ENCODE measurements at places on chromosomes 3 and 15. TPM values are rescaled to one million over a fixed set of nuclear protein-coding genes. Genes with fewer than 3 reads are reported as not detected.

- DNase-seq = no peak
Measured at GRCh38 chr15:89632563-89633430, 22.5 kb downstream of the KIF7 start.

Gene STAB1
- total RNA-seq = 31.8 TPM

GRCh38 chr3:52554026-52554755, 17.8 kb downstream of the UQCC5 start:
- no peak for DNase-seq

DNA sequence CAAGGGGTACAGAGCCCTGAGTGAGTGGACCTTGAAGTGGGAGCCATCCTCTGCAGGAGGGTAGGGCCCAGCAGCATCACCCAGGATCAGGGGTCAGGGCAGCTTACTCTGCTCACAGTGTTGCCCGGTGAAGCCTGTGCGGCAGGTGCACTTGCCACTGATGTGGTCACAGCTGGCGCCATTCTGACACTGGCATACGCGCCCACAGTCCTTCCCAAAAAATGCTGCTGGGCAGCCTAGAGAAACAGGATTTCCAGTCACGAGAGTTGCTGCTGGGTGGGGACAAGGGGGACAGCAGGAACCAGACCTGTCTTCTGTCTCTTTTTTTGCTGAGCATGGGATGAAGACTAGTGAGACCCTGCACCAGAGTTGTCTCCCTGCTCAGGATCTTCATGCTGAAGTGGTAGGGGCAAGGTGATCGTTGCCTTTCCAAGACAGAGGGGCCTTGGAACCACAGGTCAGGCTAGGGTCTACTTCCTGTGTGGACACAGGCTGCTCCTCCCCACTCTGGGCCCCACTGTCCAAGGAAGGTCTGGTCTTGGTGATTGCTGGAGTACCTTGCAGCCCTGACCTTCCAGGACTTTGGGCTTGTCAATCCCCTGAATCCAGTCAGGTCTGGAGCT, 46.9 kb downstream of the RAB11A start:
- DNase-seq = no peak

Gene LMCD1
- total RNA-seq = 17.0 TPM

DNA sequence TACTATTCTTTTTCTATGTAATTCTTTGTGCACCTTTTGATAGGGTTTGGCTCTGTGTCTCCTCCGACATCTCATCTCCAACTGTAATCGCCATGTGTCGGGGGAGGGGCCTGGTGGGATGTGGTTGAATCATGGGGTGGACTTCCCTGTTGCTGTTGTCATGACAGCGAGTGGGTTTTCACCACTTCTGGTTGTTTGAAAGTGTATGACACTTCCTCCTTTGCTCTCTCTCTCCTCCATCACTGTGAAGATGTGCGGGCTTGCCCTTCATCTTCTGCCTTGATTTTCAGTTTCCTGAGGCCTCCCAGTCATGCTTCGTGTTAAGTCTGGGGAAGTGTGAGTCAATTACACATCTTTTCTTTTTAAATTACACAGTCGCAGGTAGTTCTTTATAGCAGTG, 225.8 kb upstream of the DPPA4 start:
- no peak for DNase-seq

GRCh38 chr3:145678401-145678800, 482.6 kb downstream of the PLOD2 start:
- DNase-seq = no peak

- peak; percentile 87 for DNase-seq
Measured at GRCh38 chr3:124260206-124260915, 268.4 kb upstream of the ROPN1 start.

Gene SMAD6
- 63.3 TPM for total RNA-seq

DNA sequence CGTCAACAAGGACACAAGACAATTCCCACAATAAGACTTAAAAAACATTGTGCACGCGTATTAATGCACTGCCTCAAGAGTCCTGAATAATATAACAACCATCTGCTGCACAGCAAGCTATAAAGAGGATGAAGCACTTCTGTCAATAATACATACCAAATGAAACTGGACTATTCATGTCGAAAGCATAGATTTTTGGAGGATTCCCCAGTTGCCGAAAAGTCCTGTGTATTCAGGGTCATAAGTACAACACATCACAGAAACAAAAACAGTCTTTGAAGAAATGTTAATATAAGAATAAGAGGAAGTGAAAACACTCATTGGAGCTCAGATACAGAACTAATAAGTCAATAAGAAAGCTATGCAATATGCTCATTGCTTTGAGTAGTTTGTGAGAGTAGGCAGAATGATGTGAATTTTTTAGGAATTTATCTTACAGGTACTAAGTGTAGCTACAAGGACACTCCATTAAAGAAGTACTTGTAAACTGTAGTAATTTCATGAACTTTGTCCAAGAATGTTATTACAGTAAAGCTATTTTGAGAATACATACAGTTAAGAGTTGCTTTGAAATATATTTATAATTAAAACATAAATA, 31.6 kb downstream of the CBLB start:
- no peak for DNase-seq

- no peak for DNase-seq
Measured at GRCh38 chr3:10932596-10932995, 60.0 kb upstream of the SLC6A1 start.

Gene IGSF11
- total RNA-seq = 1.4 TPM

DNA sequence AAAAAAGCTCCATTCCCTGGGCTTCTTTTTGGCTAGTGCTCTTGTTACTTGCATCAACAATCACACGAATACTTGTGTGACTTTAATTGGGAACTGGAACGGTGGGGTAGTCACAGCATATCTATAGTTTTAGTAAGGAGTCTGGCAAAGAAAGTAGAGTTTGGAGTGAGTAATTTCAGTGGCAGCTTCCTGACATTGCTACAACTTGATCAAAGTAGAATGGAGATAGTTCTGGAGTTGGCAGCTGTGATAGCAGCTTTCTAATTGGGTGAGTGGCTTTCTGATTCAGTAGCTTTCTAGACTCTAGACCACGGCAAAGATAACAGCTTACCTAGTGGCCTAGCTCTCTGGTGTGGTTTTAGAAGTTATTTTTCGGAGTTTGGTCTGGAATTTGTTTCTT, 475.0 kb downstream of the TUSC7 start:
- DNase-seq = no peak

DNA sequence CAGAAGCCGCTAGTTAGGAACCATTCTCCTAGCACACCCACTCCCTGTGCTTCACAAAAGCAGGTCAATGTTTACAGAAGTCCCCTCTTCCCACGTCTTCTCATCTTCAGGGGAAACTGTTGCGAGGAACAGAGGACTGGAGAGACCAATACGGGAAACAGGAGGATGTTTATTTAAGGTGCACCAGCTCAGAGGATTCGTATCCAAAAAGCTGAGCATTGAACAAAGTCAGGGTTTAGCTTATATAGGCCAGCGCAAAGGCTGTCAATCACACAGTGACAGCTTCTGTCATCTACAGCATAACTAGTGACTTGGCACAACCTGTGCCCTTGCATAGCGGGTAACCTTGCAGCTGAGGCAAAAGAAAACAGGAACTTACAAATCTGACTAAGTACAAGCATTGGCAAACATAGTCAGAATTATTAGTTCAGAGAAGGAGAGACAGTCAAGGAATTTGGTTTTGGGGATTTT, 61.3 kb downstream of the ZDHHC19 start:
- DNase-seq = no peak

- no peak for DNase-seq
Measured at GRCh38 chr15:29043736-29044502, 158.1 kb downstream of the APBA2 start.

GRCh38 chr15:70101459-70102113, 3.9 kb upstream of the TLE3 start:
- DNase-seq = peak; percentile 79

DNA sequence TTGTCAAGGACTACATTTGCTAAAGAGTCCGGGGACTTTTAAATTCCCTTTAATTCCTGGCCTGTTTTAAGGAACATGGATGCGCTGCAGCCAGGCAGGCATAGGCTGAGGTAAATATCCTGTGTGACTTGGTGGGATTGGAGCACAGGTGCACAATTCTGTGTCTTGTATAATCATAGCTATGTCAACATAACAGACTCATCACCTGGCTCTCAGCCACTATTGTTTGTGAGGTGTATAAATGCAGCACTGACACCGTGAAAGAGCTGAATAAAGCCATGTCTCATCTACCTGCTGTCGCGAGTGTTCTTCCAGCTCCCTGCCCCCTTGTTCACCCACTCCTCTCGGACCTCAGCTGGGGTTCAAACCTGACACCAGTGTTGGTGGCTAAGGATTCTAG, 109.7 kb downstream of the MFSD1 start:
- DNase-seq = no peak

- DNase-seq = no peak
Measured at GRCh38 chr3:18086078-18086477, 339.1 kb downstream of the SATB1 start.

Gene LMAN1L
- not detected for total RNA-seq

DNA sequence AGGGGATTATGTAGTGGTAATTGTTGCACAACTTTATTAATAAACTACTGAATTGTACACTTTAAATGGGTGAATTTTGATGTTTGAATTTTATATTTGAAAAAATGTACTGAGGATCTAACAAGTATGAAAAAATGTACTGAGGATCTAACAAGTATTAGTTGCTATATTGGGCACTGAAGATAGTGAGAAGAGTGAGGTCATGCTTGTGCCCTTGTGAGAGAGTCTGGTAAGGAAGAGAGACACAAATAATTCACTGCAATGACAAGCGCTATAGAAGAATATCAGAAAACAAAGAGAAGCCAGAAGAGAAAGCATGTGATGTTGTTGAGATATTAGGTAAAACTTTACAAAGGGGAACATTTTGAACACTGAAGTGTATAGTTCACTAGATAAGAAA, 137.6 kb downstream of the DTWD1 start:
- DNase-seq = no peak

DNA sequence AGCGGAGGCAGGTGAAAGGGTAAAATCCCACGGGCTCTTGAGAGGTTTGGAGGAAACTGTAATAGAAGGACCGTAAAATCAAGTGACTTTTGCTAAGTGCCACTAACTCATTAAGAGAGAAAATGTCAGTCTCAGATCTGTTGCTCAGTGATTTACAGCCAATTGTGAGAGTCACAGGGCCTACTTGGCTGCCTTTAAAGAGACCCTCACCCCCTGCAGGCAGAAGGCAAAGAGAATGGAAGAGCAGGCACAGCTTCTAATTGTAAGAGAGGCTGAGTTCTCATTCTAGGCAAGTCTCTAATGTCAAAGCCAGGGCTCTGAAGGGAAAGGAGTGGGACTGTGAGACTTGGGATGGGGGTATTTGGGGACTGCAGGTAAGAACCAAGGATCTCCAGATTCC, 9.3 kb upstream of the SYNM start:
- DNase-seq = no peak

DNA sequence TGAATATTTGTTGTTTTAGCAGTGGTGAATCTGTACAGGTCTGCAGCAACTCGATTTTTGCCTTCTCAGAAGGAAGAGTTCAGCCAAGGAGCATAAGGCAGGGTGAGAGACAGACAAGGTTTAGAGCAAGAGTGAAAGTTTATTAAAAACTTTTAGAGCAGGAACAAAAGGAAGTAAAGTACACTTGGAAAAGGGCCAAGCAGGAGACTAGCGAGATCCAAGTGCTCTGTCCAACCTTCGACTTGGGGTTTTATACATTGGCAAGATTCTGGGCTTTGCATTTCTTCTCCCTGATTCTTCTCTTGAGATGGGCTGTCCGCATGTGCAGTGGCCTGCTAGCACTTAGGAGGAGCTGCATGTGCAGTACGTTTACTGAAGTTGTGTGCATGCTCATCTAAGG, 46.7 kb upstream of the AADACL2 start:
- no peak for DNase-seq

GRCh38 chr15:37099319-37100108, 835 bp downstream of the MEIS2 start:
- DNase-seq = no peak

Gene CLRN1
- not detected for total RNA-seq

- no peak for DNase-seq
Measured at GRCh38 chr15:41903782-41904181, 9.9 kb upstream of the SPTBN5 start.

Gene ACTRT3
- total RNA-seq = 2.0 TPM

DNA sequence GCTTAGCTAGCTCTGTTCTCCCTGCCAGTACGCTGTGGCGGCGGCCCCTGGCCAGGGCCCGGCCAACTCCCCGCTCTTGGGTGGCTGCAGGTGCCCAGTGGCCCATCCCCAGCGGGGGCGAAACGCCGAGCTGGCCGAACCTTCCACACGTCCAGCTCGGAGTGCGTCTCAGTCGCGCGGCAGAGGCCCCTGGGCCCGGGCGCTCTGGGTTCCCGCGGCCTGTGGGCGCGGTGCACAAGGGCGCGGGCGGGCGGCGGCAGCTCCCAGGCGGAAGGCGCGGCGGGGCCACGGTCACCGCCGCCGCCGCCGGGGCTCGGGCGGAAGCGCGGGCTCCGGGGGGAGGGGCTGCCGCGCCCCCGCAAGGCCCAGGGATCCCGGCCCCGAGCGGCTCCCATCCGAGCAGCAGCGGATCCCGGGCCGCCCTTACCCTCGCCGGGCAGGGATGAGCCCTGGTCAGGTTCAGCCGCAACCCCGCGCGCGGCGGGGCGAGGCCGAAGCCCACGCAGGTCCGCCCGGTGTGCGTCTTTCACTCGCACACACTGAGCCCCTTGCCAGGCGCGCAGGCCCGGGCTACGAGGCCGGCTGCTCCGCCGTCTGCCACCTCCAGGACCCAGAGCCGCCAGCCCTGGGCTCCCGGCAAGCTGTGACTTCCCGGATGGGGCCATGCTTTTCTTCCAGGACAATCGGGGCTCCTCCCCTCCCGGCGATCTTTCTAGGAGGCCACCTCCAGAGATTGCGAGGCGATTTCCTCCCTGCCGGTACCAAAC, 54.2 kb downstream of the CCDC54 start:
- DNase-seq = peak; percentile 82

DNA sequence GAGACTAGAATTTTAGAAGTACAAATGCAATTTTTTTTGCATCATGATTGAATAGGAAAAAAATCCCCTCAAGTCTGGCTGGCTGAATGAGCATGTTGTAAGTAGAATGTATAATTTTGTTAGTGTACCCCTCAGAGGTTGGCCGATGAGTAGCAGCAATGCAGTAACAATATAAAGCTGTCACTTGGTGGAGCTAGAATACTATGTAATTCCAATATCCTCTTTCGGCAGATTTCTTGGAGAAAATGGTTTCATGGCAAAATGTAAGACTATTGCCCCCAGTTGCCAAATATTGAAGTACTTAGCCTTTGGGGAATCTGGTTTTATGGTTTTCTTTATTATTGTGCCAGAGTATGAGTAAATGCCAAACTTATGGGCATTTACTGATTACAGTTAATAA, 39.8 kb upstream of the SGO1 start:
- no peak for DNase-seq

GRCh38 chr3:46656778-46657556, 36.5 kb downstream of the ALS2CL start:
- DNase-seq = no peak

GRCh38 chr3:36060950-36061349, 319.4 kb upstream of the STAC start:
- no peak for DNase-seq

Measured in thyroid gland (tissue), 4 donors.